Stimulated activated CD8-positive, alpha-beta memory T cell treated with anti-CD3 and anti-CD28 coated beads, Interleukin-15, amount 100 ng/mL, for 48 hours (primary cell): ENCODE measurements at places on chromosomes 2 and 18.

DNA sequence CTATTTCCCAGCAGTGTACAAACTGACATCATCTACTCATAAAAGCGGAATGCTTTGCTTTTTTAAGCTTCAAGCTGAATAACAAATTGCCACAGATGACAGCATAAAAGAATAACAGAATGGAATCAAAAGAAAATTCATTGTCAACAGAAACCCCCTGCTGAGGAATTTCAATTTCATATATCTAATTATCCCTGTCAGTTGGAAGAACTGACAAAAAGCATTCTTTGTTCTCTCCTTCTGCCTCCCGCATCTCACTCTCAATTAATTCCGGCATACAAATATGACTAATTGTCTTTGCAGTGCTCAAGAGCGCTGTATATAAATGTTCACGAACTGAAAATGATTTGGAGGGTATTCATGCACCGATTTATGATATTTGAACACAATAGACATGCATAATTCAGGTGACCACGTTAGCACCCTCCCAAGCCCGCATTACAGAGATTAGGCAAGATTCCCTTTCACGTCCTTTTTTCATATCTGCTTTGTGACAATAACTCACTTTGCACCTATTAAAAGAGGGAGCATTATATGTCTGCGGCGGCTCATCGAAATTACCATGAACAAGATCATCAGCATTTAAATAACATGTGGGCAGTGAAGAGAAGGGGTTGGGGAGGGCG is 277.7 kb upstream of the SALL3 start:
- DNase-seq: no peak

DNA sequence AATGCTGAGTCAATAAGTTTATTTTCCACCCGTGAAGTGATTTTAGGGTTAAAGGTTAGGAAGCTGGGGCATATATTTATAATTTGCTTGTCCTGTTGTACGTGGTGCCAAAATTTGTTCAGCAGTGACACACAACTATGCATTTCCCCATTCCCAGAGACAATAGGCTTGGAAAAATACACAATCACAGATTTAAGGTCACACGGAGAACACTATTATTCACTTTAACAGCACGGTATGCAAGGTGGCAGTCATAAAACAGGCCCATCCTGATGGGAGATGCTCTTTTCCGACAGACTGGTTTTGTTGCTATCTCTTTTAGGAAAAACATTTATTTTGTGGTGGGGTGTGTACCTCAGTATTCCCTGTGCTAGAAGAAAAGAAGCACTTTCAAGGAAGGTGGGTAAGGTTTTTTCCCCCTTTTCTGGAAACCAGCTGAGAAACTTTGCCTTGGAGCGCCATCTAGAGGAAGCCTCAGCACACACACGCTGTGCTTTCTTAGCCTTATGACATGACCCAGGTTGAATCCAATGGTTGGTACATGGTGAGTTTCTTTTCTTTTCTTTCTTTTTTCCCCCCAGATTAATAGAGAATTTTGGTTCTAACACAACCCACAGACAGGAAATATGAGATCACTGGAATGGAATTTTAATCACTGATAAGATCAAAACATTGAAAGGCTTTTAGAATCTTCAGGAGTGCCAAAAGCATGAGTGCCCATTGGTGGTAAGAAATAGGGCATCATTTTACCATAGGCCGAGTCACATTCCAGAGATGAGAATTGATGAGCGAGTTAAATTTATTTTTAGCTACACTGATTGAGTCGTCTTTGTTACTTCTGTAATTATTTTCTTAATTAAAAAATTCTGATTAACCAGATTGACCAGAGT is 332.1 kb downstream of the AGPS start:
- DNase-seq: peak; percentile 2

GRCh38 chr2:29113891-29114321 is 1.3 kb upstream of the CLIP4 start:
- DNase-seq: no peak

DNA sequence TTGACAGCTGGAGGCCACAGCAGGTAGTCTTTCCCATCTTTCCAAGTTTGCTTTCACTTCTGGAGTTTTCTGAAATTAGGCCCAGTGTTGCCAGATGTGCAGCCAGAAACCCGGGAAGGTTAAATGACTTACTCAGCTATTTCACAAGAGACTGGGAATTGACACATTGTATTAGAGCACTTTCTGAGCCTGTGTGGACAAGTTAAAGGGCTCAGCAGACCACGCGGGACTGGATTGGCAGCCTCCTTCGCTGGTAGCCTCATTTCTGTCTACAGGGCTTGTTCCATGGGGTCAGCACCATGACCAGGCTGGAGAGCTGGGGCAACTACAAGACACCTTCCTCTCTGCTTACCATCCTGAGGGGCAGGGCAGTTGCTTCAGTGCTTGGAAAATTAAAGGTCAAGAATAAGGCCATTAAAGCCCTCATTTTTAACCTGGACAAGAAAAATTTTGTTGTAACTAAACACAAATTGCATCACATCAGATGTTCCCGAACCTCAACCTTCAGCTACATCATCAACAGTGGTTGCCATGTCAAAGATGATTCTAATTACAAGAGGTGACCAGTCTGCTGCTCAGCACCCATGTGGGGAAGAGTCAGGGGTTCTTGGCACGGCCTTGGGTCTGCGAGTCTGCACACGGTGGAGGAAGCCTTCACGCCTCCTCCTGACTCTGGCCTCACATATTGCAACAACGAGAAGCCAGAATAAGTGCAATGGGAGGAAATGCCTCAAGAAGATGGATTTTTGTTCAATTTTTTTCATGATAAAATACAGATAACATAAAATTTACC is 279.5 kb upstream of the RAB6C start:
- no peak for DNase-seq
